ENCODE measurements at places on chromosomes 11 and 22.
A peak's percentile ranks its signal among the peaks of the same experiment; 100 is the strongest.

GRCh38 chr11:108534274-108534882 lies 36.2 kb upstream of the POGLUT3 start:
- peak; percentile 10 for DNase-seq

GRCh38 chr22:29359469-29359868 lies 28.9 kb downstream of the AP1B1 start:
- peak; percentile 46 for DNase-seq

GRCh38 chr11:2747248-2748027 lies 47.6 kb upstream of the KCNQ1OT1 start:
- DNase-seq, result no peak

DNA sequence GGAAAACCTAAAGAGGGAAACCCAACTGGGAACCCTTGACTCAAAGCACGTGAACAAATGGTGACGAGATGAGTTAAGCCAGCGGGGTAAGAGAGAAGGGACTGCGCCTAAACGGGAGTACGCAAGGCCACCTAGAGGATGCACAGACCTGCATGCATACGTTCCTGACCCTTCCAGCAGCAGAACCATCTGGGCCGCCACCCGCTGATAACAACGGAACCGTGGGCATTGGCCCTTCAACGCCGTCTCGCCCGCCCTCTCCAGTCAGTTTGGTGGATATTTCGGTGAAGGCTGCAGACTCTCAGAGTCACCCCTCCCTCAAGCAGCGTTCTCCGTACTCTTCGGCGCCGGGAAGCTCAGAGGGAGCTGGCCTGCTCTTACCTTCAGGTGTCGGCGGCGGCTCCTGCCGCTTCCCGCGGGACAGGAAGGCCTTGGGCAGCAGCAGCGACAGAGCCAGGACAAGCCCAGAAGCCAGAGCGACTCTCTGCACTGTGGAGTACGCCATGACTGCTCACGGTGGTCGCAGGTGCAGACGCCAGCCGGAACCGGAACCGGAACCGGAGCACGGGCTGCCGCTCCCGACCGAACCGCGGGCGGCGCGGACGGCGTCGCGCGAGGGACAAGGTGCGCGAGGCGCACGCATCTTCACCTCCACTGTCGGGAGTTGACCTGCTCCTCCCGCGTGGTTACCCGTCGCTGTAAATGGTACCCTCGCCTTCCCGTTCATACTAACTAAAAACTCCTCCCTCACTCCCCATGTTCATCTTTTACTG lies at the start of gene RIC3:
TSS of gene RIC3 (minus strand) at position 541 of the 773 bp plus-strand sequence. CDS start at position 505, 36 bp downstream.
- DNase-seq, result peak; percentile 90

- no peak for DNase-seq
These were observed 21.9 kb upstream of the PANX1 start for GRCh38 chr11:94106716-94107115.

- no peak for DNase-seq
These were observed 124.5 kb downstream of the KCNQ1 start for GRCh38 chr11:2569321-2569721.

DNA sequence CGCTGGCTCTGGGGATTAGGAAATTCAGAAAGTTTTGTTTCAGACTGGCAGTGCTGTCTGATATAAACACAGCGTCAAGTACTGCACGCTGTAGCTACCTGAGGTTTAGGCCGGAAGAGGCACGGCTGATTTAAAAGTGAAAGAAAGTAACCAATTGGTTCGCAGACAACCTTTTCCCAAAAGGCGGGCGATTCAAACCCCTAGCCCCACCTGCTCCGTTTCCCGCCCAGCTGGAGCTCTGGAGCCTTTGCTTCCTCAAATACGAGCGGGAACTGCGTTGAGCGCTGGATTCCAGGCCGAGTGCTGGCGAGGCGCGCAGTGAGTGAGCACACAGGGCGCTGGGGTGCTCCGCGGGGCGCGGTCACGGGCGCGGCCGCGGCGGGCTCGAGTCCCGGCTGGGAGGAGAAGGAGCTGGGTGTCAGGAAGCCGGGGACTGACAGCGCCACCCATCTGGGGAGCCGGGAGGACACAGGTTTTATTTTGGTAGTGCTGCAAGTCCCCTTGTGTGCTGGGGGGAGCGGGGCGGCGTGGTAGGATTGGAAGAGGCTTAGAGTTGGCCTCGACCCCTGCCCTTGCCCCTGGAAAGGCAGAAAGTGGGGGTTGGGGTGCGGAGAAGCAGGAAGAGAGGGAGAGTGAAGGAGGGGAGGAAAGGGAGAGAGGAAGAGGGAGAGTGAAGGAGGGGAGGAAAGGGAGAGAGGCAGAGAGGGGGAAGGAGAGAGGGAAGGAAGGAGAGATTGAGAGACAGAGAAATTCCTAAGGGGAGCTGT lies 2.1 kb downstream of the FAM111A start:
- DNase-seq, result peak; percentile 96

Measured in NCI-H69 (cell line).